ENCODE measurements at places on chromosomes 7 and 10. TPM values are rescaled to one million over a fixed set of nuclear protein-coding genes. Genes with fewer than 3 reads are reported as not detected.

The RBM20 gene
- total RNA-seq = 0.51 TPM

The SMKR1 gene
- 0.71 TPM for total RNA-seq

The KCNIP2 gene
- total RNA-seq = 0.17 TPM

The PTCD1 gene
- total RNA-seq = 19.2 TPM

The VSIR gene
- 3.5 TPM for total RNA-seq

The GIMAP8 gene
- total RNA-seq = 0.06 TPM

The LOXL4 gene
- total RNA-seq = 0.46 TPM

The RNF32 gene
- total RNA-seq = 4.1 TPM

The STYXL1 gene
- total RNA-seq = 56.7 TPM

The SLC39A12 gene
- not detected for total RNA-seq

The HSPA12A gene
- total RNA-seq = 3.6 TPM

The OGDHL gene
- total RNA-seq = not detected

The ADRB1 gene
- 0.13 TPM for total RNA-seq

The LRRTM3 gene
- total RNA-seq = not detected

The VIPR2 gene
- total RNA-seq = not detected

The GRM3 gene
- total RNA-seq = not detected

The AKAP9 gene
- 39.3 TPM for total RNA-seq

The SPAM1 gene
- not detected for total RNA-seq

The GPER1 gene
- total RNA-seq = 0.32 TPM

The GRID2IP gene
- total RNA-seq = not detected

The TEX47 gene
- not detected for total RNA-seq

The FMC1 gene
- 14.7 TPM for total RNA-seq
